ENCODE measurements at places on chromosomes 3 and 15.

- no peak for DNase-seq
These were observed 157.2 kb upstream of the MYRIP start for GRCh38 chr3:39651993-39652739.

- DNase-seq = no peak
These were observed 98.0 kb upstream of the TLE3 start for GRCh38 chr15:70195587-70196305.

DNA sequence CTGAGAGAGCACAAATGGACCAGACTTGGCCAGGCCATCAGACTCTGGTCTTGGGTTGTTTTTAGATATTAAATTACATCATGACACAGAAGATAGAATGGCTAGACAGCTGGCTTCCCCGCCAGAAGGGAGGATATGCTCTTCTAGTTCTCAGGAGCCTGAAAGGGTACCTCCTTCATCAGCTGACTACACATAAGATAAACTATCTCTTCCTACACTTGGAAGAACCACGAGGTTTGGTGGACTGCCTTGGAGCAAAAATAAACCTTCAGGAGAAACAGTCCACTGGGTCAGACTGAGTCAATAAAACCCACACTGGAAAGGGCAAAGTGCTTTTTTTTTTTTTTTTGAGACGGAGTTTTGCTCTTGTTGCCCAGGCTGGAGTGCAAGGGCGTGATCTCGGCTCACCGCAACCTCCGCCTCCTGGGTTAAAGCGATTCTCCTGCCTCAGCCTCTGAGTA, 26.3 kb upstream of the DYNC1LI1 start:
- DNase-seq = no peak

DNA sequence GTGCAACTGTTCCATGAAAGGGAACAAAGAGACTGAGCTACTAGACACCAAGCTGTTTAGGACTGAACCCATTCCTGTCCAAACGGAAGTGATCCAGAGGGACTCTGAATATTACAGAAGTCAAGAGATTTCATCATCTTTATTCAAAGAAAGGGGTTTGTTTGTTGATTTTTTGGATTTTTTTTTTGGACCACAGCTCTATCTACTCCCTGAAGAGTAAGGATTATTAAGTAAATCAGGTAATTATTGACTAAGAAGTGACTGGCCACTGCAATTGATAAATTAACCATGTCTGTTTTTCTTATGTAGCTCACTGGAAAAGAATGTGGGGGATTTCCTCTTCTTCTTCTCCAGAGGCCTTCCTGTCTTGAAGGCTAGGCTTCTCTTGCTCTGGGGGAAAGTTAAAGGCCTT, 146.6 kb upstream of the TPM1 start:
- DNase-seq = no peak

- no peak for DNase-seq
These were observed 833.7 kb downstream of the FHIT start for GRCh38 chr3:60417576-60417975.

All from stimulated activated CD8-positive, alpha-beta memory T cell treated with anti-CD3 and anti-CD28 coated beads, Interleukin-12 subunit alpha, Interleukin-12 subunit beta, amount 100 ng/mL, for 1 hour (primary cell).